ENCODE measurements at places on chromosomes 12 and 14. TPM values are rescaled to one million over a fixed set of nuclear protein-coding genes. Genes with fewer than 3 reads are reported as not detected.

ADAM20 gene
- 0.28 TPM for total RNA-seq

KRT73 gene
- total RNA-seq, result not detected

SLIRP gene
- total RNA-seq, result 91.1 TPM

TGFB3 gene
- 2.1 TPM for total RNA-seq
